Left ventricle myocardium superior (tissue), 1 donor: ENCODE measurements at places on chromosomes 11 and 22. TPM values are rescaled to one million over a fixed set of nuclear protein-coding genes. Genes with fewer than 3 reads are reported as not detected.

Gene APOL5
- not detected for total RNA-seq

Gene CBX7
- total RNA-seq: 79.2 TPM

Gene SLC25A45
- 4.6 TPM for total RNA-seq

Gene IL10RA
- total RNA-seq: 6.0 TPM

DNA sequence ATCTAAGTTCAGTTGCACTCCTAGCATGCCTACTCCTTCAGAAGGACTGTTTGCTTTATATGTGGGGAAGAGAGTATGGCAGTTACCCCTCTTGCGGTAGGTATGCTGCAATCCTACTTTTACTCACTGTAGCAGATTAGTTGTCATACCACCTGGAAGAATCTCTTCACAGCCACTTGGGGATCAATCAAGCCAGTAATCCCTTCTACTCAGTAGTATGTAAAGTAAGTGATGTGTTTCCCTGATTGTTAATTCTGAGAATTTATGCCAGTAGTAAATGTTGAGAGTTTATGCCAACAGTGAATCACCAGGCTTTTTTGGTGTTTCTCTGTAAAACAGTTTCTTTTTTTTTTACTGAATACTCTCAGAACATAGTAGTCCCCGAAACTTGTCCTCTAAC is 34.4 kb downstream of the PRMT3 start:
- DNase-seq: no peak

DNA sequence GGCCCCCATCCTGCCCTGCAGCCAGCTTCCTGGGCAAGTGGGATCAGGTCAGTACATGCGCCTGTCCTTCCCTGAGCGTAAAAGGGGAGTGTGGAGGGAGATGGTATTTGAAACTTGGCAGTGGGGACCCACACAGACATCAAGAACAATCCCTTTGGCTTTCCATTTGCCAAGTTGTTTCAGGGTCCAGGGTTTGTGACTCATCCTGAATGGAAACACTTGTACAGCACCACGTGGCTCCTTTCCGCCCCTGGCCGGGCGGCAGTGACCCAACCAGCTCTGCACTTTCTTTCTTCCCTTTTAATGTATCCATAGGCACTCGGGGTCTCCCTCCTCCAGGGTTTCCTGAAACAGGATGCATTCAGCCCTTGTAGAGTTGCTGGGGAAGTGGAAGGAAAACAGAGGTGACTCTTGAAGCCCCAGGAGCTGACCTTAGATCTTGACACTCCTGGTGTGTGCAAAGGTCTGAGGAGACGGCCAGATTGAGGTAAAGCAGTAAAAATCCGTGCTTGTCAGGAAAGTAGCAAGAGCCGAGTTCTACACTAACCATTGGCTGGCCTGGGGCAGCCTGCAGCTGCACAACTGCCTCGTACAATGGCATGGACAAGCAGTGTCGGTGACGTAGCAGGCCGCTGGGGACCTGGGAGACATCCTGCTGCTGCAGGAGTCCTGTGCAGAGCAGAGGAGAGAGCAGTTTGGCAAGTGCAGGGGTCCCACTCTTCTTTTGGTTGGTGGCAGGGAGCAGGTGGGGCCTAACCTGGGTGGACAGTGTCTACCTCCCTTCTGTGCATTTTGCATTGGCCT is 189.8 kb downstream of the SNX19 start:
- peak; percentile 61 for DNase-seq

GRCh38 chr11:104369761-104370160 is 205.8 kb upstream of the PDGFD start:
- no peak for DNase-seq

DNA sequence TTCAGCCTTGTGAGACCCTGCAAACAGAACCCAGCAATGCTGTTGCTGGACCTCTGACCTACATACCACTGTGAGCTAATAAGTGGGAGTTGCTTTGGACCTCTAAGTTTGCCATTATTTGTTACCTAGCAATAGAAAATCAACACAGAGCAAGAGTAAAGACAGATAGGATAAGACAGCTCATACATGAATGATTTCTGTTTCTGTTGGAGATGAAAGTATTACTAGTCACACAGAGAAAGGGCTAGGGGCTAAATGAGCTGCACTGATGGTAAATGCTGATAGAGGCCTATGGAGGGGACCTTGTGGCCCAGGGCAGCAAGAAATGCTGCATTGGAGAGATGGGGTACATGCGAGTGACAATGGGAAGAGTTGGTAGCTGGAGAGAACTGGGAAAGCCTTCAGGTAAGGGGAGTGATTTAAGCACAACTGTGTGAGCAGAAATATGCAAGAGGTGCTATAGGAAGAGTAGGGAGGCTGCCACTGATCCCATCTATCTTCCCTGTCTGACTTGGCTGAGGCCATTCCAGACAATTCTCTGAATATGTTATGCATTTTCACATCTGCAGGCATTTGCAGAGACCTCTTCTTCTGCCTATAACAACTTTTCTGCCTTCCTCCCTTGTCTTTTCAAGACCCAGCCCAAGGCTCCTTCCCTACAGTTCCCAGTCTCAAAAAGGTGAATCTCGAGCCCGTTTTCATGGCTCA is 46.1 kb upstream of the SYN3 start:
- DNase-seq: no peak

DNA sequence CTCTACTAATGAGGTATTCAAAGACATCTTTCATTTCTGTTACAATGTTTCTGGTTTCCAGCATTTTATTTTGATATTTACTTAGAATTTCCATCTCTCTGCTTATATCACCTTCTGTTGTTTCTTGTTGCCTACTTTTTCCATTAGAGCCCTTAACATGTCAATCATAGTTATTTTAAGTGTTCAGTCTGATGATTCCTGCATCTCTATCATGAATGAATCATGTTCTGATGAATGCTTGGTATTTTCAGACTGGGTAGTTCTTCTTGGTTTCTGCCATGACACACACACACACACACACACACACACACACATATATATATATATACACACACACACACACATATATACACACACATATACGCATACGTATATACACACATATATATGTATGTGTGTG is 486.4 kb upstream of the ISX start:
- DNase-seq: no peak

GRCh38 chr22:45102896-45103420 is 60.8 kb upstream of the NUP50 start:
- DNase-seq: no peak

GRCh38 chr11:34798985-34799384 is 117.2 kb downstream of the APIP start:
- DNase-seq: no peak

GRCh38 chr11:126647735-126648134 is 292.2 kb downstream of the ST3GAL4 start:
- no peak for DNase-seq

DNA sequence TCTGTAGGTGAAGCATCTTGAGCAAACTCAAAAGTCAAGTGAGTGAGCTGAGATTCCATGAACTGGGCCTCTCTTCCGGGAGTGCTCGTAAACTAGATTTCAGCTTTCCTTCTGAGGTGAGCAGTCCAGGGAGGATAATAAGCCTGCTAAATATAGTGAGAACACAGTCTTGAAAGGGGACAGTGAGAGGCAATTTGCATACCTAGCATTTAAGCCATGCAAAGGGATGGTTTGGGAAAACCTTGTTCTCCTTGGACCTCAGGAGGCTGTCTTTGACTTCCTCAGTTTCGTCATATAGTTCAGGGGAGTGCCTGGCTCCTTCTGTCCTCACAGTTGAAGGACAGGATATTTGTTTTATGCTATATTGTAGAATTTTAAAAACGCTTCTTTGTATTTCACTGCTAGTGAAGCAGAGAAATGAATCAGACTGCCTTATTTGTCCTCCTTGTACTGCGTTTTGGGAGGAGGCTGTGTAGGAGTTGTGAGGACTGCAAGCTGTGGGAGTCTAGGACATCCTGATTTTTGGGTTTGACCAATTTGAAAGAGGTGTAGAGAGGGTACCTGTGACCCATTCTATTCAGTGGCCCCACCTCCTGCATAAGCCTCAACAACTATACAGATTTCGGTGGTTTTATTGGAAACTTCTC is 11.0 kb upstream of the SORL1-AS1 start:
- no peak for DNase-seq
